Tracheal epithelial cell (primary cell): ENCODE measurements at places on chromosomes 4 and X. TPM values are rescaled to one million over a fixed set of nuclear protein-coding genes. Genes with fewer than 3 reads are reported as not detected.

The MSX1 gene
- 0.24 TPM in 1 of 2 replicates, not detected in the other for total RNA-seq

The IL1RAPL1 gene
- not detected in 2 replicates for total RNA-seq

The LDB2 gene
- total RNA-seq = 0.24 TPM in 1 of 2 replicates, not detected in the other

The STOX2 gene
- total RNA-seq = 3.4 and 4.5 TPM in 2 replicates

The ARSD gene
- total RNA-seq = 12.4 and 21.7 TPM in 2 replicates

The NWD2 gene
- total RNA-seq = under 0.01 TPM in 1 of 2 replicates, not detected in the other

The RAB9B gene
- under 0.01 TPM in 1 of 2 replicates, not detected in the other for total RNA-seq

The PABPC4L gene
- total RNA-seq = under 0.01 and 0.24 TPM in 2 replicates

The ASB12 gene
- not detected in 2 replicates for total RNA-seq

The CSAG1 gene
- total RNA-seq = not detected in 2 replicates

The ASMTL gene
- 3.4 and 5.3 TPM in 2 replicates for total RNA-seq

The TMPRSS11D gene
- 0.96 and 3.2 TPM in 2 replicates for total RNA-seq

The KIF4A gene
- 0.43 and 1.4 TPM in 2 replicates for total RNA-seq

The CLNK gene
- not detected in 2 replicates for total RNA-seq

The CLDN24 gene
- not detected in 2 replicates for total RNA-seq

The TEX13C gene
- not detected in 2 replicates for total RNA-seq

The SH3BGRL gene
- 15.2 and 19.2 TPM in 2 replicates for total RNA-seq

The ARSJ gene
- total RNA-seq = 31.5 and 40.7 TPM in 2 replicates

The SPATA18 gene
- total RNA-seq = 12.5 and 15.8 TPM in 2 replicates

The AFP gene
- not detected in 2 replicates for total RNA-seq

The CXorf49 gene
- total RNA-seq = 0.24 TPM in 1 of 2 replicates, not detected in the other

The SH2D1A gene
- not detected in 2 replicates for total RNA-seq

The PDGFRA gene
- total RNA-seq = 0.24 TPM in 1 of 2 replicates, not detected in the other

The AMBN gene
- not detected in 2 replicates for total RNA-seq

The INPP4B gene
- total RNA-seq = 52.8 and 59.3 TPM in 2 replicates

The FAT1 gene
- 269 and 521 TPM in 2 replicates for total RNA-seq

The CRLF2 gene
- total RNA-seq = not detected in 2 replicates

The PLXNA3 gene
- total RNA-seq = 11.3 TPM in 2 replicates

The CXCL11 gene
- total RNA-seq = 2.2 TPM in 1 of 2 replicates, not detected in the other

The SLC49A3 gene
- 0.21 and 0.96 TPM in 2 replicates for total RNA-seq

The MND1 gene
- 1.9 and 4.0 TPM in 2 replicates for total RNA-seq

The HERC5 gene
- total RNA-seq = 2.2 TPM in 1 of 2 replicates, not detected in the other

The AADAT gene
- 0.48 and 1.7 TPM in 2 replicates for total RNA-seq

The TLR10 gene
- total RNA-seq = under 0.01 TPM in 1 of 2 replicates, not detected in the other

The CXCR3 gene
- total RNA-seq = not detected in 2 replicates

The IL2 gene
- total RNA-seq = not detected in 2 replicates

The MAGEA2B gene
- total RNA-seq = not detected in 2 replicates

The AMER1 gene
- total RNA-seq = 1.4 and 1.7 TPM in 2 replicates

The FRYL gene
- 48.6 and 52.1 TPM in 2 replicates for total RNA-seq

The PLK4 gene
- total RNA-seq = 2.4 and 6.6 TPM in 2 replicates

The SNCA gene
- total RNA-seq = 12.6 and 16.6 TPM in 2 replicates

The SOX3 gene
- not detected in 2 replicates for total RNA-seq
